Kidney (tissue), 22 donors: ENCODE measurements at places on chromosomes 6 and 20. TPM values are rescaled to one million over a fixed set of nuclear protein-coding genes. Genes with fewer than 3 reads are reported as not detected.

The HSPA1A gene
- 133 TPM for total RNA-seq

The SYS1 gene
- total RNA-seq: 38.7 TPM

GRCh38 chr20:61797200-61797599, 268.5 kb downstream of the TAF4 start:
- no peak for DNase-seq

The LY6G5C gene
- total RNA-seq: 2.5 TPM

The PPP1R16B gene
- total RNA-seq: 29.4 TPM

DNA sequence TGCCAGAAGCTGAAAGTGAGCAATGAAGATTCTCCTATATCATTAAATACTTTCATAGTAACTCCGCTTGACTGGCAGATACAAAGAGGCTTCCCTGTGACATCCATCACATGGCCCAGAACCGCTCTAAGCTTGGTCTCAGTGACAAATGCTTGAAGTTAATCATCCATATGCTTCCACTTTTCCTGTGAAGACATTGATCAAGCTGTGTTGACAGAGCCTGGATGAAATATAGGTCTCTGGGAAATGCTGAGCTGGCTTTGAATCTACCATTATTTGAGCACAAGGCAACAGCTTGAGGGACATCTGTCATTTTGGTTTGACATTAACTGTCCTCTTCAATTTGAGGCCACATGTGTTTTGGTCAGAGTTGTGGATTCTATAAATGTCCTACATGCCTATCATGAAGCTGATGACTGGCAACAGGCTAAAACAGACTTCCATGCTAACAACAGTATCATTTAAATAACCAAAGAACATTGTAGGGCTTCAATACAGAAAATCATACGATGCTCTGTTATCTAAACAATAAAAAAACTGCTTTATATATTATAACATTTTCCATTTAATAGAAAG, 402.2 kb upstream of the IRAK1BP1 start:
- no peak for DNase-seq
